Activated CD4-positive, alpha-beta T cell treated with anti-CD3 and anti-CD28 coated beads for 36 hours (primary cell): ENCODE measurements at places on chromosomes 3 and 15. TPM values are rescaled to one million over a fixed set of nuclear protein-coding genes. Genes with fewer than 3 reads are reported as not detected.

SEMA7A gene
- 57.3 TPM for total RNA-seq

ABCF3 gene
- total RNA-seq, result 58.2 TPM

RTP3 gene
- total RNA-seq, result not detected

GRCh38 chr3:122612696-122613095 lies 35.2 kb downstream of the PARP15 start:
- peaks cover 39% of the 10 kb centered on the region for H3K36me3 ChIP-seq
- peaks cover 24% of the 10 kb centered on the region for H3K4me1 ChIP-seq
- H3K27ac ChIP-seq, result no peak overlapping the region
- H3K4me3 ChIP-seq, result no peak overlapping the region

- DNase-seq, result no peak
- no peaks in the 10 kb centered on the region for H3K36me3 ChIP-seq
- no peaks in the 10 kb centered on the region for H3K27me3 ChIP-seq
- no peaks in the 10 kb centered on the region for H3K4me1 ChIP-seq
- no peak overlapping the region for H3K4me3 ChIP-seq
These were observed 454.7 kb downstream of the SQOR start for GRCh38 chr15:46089467-46089935.

GRCh38 chr3:131723343-131723742 lies 220.6 kb upstream of the MRPL3 start:
- no peak overlapping the region for H3K27ac ChIP-seq
- H3K4me3 ChIP-seq, result no peak overlapping the region
- peaks cover 19% of the 10 kb centered on the region for H3K27me3 ChIP-seq
- no peaks in the 10 kb centered on the region for H3K4me1 ChIP-seq

GRCh38 chr3:157586293-157586692 lies 83.1 kb upstream of the VEPH1 start:
- H3K36me3 ChIP-seq, result no peaks in the 10 kb centered on the region
- no peak for DNase-seq
- no peaks in the 10 kb centered on the region for H3K4me1 ChIP-seq
- H3K27ac ChIP-seq, result no peak overlapping the region

GRCh38 chr15:66170716-66171115 lies 82.8 kb downstream of the MEGF11 start:
- H3K36me3 ChIP-seq, result no peaks in the 10 kb centered on the region
- no peak overlapping the region for H3K27ac ChIP-seq
- DNase-seq, result no peak
- H3K4me3 ChIP-seq, result no peak overlapping the region
- peaks cover 17% of the 10 kb centered on the region for H3K27me3 ChIP-seq
